Stimulated activated CD4-positive, alpha-beta T cell treated with anti-CD3 and anti-CD28 coated beads, TNF-alpha, amount 100 ng/mL, for 1 hour (primary cell): ENCODE measurements at places on chromosomes 7 and 10.

GRCh38 chr7:39130857-39131526 is 153.3 kb downstream of the POU6F2 start:
- no peak for DNase-seq

GRCh38 chr10:101133489-101134298 is 2.6 kb downstream of the TLX1 start:
- no peak for DNase-seq

GRCh38 chr10:64508029-64508661 is 986.9 kb downstream of the REEP3 start:
- DNase-seq: no peak

GRCh38 chr10:132624061-132624846 is 86.7 kb downstream of the INPP5A start:
- no peak for DNase-seq

- no peak for DNase-seq
Measured at GRCh38 chr7:105800442-105800841, 76.0 kb downstream of the ATXN7L1 start.

DNA sequence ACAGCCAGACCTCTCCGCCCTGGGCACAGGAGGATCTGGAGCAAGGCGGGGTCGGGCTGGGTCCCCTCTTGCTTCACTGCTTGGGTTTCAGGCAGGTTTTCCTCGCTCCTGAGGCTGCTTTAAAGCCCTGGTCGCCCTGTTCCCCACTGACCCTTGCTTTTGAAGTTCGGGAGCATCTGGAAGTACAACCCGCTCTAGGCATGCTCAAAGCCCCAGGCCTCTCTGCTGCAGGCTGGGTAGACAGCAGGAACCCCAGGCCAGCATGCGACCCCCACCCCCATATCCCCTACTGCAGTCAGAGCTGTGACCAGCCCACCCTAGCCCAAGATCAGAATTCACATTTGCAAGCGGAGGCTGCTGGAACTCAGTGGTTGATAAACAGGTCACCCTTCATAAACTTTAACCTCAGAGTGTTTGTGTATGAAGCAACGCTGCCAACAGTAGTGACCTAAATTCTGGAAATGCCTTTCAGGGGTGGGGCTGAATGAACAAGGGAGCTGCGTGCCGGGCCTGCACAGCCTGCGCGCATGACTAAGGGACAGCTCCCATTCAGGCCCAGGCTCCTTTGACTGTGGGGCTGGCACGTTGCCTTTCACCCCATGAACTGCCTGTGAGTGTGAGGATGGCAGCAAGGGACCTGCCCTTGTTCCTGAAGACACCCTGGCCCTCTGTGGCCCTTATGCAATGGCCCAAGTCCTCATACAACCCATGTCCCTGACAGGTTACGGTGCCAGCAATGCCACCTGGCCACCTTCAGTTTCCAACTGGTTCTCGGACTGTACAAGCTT is 52.5 kb downstream of the PROSER2 start:
- no peak for DNase-seq

- no peak for DNase-seq
Measured at GRCh38 chr10:86113983-86114382, 252.6 kb downstream of the GRID1 start.

DNA sequence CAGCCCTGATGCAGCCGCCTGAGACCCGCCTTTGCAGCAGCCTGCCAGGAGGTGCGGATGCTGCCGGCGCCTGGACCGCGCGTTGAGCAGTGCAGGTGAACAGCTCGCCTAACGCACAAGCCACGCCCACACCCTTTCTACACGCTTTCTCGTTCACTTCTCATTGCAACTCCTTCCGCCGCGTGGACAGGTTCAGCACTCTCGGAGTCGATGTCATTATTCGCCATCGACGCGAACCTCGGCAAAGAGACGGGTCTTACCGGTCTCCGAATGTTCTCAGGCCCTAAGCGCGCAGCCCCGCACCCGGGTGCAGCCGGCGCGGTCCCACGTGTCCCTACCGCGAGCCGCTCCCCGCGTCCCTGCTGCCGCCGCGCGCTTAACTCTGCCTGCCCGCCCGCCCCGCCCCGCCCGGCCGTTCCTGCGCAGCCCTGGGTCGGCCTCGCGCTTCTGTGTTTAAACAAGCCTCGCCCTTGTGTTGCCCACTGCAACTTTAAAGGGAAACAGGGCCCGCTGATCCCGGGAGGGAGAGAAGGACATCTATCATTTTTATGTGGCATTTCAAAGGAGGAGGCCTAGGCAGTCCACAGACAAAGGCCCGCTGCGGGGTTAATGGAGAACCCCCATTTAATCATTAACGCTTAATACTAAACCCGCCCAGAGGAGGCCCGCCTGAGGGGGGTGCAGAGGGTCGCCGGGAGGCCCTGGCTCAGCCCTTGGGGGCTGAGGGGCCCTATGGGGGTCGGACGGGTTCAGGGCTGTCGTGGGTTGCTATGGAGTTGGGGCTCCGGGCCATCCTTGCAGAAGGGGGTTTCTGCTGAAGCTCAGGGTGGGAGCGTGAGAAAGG is 128.5 kb downstream of the WDR11 start:
- no peak for DNase-seq

DNA sequence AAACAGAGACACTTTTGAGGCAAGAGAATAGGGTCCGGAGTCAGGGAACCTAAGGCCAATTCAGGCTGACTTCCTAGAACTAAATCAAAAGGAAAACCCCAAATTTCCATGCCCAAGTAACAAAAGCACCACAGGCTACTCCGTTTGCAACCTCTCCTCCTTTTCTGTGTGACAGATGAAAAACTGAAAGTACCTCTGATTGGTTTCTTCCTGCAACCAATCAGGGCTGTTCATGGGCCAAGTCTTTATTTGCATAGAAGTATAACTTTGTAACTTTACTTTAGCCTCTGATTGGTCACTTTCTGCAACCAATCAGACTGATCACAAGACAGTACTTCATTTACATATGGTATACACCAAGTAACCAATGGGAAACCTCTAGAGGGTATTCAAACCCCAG is 239.9 kb upstream of the KCND2 start:
- no peak for DNase-seq

DNA sequence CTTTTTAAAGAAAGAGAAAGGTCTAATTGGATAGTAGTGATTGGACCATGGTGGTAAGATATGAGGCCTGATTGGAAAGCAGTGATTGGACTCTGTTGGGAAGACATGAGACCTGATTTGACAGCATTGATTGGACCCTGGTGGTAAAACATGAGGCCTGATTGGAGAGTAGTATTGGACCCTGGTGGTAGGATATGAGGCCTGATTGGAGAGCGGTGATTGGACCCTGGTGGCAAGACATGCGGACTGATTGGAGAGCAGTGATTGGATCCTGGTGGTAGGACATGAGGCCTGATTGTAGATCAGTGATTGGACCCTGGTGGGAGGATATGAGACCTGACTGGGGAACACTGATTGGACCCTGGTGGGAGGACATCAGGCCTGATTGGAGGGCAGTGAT is 444.3 kb downstream of the LRMDA start:
- DNase-seq: no peak

- DNase-seq: no peak
Measured at GRCh38 chr10:17910125-17910789, 41.5 kb upstream of the SLC39A12 start.

- no peak for DNase-seq
Measured at GRCh38 chr10:112778579-112778978, 171.5 kb upstream of the TCF7L2 start.

GRCh38 chr10:50385624-50386023 is 134.3 kb upstream of the ASAH2 start:
- DNase-seq: no peak

GRCh38 chr7:55827577-55827976 is 35.0 kb downstream of the SEPTIN14 start:
- no peak for DNase-seq

GRCh38 chr7:129103561-129104324 is 40.8 kb upstream of the TSPAN33 start:
- no peak for DNase-seq

DNA sequence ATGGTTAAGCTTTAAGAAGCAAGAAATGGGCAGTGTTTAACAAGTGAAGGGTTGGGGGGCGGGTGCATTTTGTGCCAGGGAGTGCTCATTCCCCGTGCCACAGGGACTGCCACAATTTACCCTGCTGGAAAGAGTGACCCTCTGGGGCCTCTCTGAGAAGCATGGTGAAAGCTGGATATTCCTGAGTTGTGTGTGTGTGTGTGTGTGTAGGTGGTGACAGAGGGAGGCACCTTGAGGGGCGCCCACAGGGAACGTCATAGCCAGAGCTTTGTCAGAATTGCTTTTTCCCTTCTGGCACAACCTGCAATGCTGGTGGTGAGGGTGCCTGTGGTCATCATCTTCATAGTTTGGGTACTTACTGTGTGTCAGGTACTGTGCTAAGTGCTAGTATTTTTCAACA is 2.5 kb upstream of the WDR86 start:
- DNase-seq: no peak

GRCh38 chr7:134512271-134512670 is 15.1 kb upstream of the AKR1B10 start:
- DNase-seq: no peak

- no peak for DNase-seq
Measured at GRCh38 chr10:9172276-9172675, 1117.8 kb downstream of the GATA3 start.

DNA sequence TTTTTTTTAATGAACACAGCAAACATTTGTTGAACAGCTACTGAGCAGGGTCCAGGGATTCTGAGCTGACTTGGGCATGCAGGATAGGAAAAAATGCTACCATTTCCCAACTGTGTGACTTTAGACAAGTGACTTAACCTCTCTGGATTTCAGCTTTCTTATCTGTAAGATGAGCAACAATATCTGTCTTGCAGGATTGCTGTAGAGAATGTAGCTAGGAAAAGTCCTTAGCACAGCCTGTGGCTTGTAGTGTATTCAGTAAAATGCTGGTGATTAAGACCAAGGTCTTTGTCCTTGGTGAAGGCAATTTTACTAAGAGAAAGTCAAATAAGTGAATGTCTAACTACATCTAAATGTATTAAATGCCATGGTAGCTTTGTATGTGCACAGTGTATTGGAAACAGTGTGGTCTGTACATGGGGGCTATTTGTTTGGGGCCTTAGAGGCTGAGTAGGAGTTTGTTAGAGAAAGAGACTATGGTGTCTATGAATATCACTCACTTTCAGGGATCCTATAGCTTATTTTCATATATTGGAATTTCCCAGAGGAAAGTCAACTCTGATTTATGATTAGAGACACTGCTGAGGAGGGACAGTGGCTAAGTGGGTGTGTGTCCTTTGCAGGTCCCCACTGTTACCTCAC is 118.9 kb downstream of the CDH23 start:
- no peak for DNase-seq

GRCh38 chr10:49408519-49409306 is 12.8 kb upstream of the DRGX start:
- no peak for DNase-seq

DNA sequence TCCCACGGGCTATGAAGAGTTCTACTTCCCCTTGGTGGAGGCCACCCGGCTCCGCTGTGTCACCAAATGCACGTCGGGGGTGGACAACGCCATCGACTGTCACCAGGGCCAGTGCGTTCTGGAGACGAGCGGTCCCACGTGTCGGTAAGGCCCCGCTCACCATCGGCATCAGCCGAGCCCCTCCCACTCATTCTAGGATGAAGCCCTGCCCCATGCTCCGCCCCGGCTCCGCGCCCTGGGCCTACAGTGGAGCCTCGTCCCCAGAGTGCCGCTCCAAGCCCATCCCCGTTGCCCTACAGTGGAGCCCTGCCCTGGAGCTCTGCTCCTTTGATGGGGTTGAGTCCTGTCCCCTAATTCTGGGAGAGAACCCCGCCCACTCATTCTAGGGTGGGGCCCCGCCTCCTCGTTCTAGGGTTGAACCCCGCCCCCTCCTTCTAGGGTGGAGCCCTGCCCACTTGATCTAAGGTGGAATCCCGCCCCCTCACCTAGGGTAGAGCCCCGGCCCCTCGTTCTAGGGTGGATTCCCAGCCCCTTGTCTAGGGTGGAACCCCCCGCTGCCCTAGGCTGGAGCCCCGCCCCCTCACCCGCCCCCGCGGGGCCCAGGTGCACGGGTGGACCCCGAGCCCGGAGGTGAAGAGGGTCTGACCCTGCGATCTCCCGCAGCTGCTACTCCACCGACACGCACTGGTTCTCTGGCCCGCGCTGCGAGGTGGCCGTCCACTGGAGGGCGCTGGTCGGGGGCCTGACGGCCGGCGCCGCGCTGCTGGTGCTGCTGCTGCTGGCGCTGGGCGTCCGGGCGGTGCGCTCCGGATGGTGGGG is 3.4 kb upstream of the MUC12 start:
- DNase-seq: peak; percentile 38

DNA sequence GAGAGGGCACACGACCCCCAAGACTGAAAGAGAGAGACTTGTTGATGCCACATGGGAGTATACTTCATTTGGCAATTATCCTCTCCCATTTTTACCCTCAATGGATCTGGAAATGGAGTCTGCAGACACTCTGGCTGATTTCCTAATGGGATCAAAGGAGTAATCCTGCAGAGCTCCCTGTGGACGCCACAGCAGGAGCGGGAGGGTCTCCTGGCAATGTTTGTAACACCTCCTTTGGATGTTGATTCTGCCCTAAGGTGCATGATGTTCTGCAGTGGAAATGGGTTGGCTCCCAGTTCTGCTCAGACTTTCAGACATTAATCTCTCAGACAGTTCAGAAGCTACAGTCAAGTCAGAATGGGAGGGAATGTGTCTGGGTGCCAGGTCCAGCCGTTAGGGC is 166.0 kb upstream of the WDR11 start:
- no peak for DNase-seq

DNA sequence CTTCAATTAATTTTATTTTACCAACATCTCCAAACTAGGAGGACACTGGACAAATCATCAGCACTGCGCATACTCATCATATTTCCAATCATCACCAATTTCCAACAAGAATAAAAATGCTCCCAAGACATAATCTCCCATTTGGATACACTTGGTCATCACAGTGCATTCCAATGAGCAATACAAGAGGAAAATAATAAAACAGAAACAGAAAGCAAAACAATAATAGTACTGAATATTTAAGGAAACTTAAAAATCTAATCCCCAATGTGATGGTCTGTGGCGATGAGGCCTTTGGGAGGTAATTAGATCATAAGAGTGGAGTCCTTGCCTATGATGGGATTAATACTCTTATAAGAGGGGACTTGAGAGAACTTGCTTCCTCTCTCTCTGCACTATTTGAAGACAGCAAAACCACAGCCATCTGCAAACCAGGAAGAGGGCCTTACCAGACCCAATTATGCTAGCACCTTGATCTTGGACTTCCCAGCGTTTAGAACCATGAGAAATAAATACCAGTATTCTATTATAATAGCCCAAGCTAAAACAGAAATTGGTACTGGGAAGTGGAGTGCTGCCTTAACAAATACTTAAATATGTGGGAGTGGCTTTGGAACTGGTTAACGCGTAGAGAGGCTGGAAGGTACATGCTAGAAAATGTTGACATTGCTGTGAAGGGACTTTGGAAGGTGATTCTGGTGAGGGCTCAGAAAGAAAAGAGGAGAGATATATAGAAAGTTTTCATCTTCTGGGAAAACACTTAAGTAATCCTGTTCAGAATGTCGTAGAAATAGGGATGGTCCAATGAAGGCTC is 91.5 kb downstream of the JAZF1 start:
- no peak for DNase-seq

DNA sequence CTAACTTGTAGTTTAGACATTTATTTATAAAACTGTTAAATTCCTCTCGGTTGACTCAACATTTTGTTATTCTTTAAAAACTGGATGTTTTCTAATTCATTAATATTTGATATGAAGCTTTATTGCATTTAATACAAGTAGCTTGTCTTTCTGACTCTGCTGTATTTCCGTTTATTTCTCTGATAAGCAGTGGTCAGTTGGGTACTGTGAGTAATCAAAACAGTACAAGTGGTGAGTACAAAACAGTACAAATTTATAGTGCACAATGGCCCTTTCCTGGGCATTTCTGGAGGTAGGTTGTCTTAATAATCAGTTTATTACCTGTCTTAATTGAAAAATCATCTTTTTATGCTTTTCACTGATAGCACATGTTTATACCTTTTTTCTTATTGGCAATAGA is 182.7 kb downstream of the CCSER2 start:
- DNase-seq: no peak

GRCh38 chr7:105352018-105352612 is 36.6 kb downstream of the SRPK2 start:
- DNase-seq: peak; percentile 21
